ENCODE measurements at places on chromosomes 5 and 9.

DNA sequence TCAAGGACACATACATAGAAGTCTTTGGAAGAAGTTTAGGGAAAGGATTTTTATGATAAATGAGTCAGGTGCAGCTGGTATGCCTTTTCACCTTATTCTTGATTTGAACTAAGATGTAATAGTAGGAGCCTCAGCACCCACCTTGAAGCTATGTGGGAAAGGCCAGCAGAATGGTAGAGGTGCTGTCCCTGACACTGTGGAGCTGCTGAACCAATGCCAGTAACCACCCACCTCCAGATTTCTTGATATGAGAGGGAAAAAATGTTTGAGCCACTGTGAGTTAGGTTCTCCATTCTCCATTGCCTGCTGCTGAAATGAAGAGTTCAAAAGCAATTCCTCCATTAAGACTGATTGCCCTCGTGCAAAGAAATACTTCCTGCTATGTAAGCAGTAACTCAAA, 12.2 kb upstream of the HMGCR start:
- DNase-seq: no peak

DNA sequence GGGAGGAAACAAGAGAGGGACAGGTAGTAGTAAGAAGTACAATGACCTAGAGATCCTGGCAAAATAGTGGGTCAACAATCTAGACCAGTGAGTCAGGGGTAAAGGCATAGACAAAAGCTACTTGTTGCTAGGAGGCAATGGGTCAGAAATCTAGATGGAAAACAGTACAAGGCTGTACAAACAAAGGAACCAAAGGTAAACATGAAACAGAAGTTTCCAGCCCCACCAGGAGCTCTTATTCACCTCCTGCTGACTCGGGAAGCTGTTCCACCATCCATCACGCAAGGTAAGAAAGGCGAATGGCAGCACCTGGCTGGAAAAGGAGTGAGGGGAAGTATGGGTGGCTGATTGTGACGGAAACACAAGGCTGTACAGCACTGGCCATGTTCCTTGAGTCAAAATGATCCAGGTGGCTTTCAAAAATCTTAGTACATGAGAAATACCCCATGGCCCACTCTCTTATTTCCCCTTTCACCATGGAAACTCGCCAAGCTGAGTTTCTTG, 70.5 kb upstream of the RAI14 start:
- DNase-seq: peak; percentile 95

DNA sequence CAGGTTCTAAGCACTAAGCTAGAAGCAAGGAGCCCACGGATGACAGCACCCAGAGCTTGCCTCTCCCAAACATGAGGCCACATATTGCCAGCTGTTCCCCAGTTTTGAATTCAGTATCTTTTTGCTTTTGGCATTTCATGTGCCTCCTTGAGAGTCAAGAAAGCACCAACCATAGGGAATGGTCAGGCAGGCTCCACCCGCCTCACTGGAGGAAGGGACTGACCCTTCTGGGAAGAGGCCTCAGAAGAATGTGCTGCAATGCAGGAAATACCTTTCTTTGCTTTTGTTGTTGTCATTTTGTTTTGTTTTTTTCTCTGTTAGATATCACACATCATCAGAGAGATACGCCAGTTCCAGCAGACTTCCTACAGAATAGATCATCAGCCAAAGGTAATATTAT, 13.7 kb upstream of the CKMT2 start:
- no peak for DNase-seq

DNA sequence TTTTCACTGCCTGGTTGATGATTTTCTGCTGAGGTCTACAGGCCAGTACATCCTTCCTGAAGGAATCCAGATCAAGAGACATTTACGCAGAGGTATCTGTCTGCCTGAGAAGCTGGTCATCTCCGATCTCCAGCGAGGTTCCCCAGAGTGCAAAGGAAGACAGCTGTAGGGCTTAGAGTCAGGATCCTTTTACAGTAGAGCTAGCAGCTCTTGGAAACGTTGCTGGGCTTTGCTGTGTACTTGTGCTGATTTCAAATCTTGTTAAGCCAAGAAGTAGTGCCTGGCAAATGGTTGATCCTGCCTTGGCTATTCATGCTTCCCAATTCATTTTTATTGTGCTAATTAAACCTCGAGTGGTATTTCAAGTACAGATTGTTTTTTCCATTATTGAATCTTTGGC, 48.9 kb downstream of the NTRK2 start:
- no peak for DNase-seq

DNA sequence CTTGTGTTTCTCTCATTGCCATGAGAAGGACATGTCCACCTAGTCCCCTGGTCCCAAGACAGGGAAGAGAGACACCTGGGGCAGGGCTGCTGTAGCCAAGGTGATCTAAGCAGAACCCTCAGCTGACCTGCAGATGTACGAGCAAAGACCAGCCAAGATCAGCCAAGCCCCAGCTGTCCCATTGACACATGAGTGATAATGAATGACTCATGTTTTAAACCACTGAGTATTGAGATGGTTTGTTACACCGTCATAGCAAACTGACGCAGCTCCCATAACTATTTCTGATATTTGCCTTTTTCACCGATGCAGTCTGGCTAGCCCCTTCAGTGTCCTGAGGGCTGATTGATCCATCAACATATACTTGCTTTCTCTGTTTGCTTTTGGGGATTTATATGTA, 6.7 kb downstream of the OR1K1 start:
- DNase-seq: no peak

- DNase-seq: no peak
Measured at GRCh38 chr9:98365781-98366180, 110.3 kb upstream of the TBC1D2 start.

DNA sequence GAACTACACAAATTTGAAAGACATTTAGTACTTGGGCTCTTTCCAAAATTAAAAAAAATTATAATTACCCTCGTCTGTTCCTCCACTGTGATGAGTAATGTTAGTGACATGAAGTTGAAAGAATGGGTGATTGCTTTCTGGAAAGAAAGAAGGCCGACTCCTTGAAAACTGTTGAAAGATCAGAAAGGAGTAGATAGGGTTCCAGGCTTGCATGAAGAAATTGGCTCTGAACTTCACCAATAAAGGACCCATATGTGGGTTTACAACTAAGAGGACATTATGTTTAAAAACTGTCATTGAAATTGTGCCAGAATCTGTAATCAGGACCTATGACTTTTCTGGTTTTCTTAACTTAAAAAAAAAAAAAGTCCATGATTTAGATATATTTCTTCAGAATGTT, 20.7 kb upstream of the MOCS2 start:
- DNase-seq: no peak

DNA sequence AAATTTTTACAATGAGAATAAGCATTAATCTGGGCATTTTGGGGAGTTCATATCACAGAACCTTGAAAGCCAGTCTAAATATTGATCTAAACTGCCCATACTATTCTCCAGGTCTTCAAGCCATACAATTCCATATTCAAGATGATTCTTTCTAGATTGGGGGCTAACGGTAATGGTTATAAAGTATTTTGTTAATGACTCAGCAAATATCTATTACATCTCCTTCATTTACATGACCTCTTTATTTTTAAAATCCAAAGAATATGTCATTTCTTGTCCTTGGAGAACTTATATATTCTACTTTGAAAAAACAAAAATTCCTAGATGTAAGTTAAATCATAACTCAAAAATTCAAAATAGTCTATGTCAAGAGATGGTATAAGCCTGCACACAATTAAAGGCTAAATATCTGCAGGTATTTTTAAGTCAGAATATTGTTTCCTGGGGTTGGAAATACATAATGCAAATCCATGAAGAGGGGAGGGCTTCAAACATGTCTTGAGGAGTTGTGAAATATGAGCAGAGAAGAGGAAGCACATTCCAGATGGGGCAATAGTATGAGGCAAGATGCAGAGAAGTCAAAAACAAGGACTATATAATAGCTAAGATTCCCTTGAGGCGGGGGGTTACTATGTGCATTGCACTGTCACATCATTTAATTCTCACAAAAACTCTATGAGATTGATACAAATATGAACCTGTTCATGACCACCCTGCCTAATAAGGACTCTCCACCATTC, 526.4 kb downstream of the NR2F1-AS1 start:
- DNase-seq: no peak

GRCh38 chr5:152104211-152104610, 179.6 kb upstream of the GLRA1 start:
- no peak for DNase-seq

DNA sequence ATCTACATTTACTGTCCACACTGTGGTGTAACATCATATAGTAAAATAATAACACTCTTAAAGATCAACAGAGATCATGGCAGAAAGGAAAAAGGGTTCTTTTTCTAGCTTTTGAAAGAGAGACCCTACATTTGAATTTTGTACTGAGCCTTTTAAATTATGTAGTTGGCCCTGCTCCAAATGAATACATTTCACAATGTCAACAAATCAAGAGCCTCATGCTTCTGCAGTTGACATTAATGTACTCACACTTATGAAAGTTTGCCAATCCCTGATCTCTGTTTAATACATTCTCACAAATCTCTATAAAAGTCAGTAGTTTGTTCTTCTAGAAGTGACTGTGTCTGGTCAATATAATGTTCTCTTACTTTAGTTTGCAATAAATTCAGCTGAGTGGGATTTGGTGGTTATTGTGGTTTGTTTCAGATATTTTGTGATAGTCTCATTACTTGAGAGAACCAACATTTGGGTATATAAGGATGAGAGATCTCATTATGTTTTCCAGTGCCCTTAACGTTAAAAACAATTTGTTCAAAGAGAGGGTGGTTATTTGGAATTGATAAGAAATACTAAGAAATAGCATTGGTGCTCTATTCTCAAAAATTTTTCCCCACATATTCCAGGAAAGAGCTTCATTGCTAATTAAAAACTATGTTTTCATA, 277.8 kb upstream of the FTMT start:
- DNase-seq: no peak

DNA sequence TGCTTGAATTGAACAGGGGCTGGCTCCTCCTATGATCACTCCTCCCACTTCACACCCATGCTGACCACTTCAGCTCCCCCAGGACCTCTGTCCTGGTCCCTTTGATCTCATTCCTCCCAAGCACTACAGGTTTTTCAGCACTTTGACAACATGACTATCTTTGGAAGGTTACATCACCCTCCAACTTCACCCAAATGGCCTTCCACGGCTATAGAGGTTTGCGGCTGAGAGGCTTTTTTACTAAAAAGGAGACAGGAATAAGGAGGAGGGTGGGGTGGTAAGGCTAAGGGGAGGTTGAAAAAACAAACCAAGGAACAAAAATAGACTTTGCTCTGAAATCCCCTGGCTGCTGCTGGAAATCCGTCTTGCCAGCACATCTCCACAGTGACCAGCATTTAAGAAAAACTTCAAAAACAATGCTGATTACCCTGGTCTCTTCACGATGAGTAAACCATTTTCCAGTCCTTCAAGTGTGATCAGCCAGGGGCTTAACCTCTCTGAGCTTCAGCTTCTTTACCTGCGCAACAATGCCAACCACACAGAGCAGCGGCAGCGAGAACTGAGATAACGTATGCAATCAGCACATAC, 102.7 kb downstream of the DPYSL3 start:
- DNase-seq: no peak

DNA sequence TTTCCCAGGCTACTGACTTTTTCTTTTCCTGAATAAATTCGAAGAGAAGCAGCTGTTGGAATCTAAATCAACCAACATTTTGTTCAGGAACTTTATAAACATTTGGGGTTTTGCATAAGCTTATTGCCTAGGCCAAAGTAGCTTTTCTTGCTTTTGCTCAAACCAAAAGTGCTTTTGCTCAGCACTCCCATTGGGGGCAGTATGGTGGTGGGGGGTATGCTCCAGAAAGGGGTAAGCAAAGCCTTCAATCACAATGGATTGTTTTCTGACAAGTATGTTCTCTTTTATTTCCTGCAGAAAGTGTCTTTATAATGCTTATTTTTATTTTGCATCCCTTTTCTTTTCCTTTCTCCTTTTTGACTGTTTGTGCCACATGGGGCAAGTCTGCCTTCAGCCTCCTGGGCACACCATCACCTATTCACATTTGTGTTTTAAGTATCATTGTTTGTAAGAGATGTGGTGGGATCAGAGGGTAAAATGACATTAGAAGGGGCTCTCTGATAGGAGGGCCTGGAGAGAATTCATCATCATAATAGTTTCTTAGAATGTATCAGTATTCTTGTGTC, 86.0 kb downstream of the PRDM6 start:
- DNase-seq: no peak

- no peak for DNase-seq
Measured at GRCh38 chr5:37015795-37016666, 139.5 kb downstream of the NIPBL start.

- no peak for DNase-seq
Measured at GRCh38 chr5:138212828-138213160, 329 bp downstream of the CDC23 start.

DNA sequence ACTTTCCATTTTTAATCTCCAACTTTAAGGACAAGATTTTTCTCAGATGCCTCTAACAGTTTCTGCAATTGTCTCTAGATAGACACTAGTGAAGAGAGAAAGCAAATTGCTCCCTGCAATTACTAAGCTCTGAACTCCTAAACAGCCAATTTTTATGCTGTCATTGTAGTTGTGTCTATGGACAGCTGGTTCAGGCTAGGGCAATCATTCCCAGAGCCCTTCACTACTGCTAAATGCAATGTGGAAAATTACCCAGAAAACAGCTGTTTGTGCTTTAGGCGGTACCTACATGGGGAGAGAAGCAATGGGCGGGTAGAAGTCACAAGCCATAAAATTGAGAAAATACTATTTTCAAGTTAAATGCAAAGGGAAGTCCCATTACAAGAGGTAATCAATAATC, 211.6 kb downstream of the SPOCK1 start:
- no peak for DNase-seq

DNA sequence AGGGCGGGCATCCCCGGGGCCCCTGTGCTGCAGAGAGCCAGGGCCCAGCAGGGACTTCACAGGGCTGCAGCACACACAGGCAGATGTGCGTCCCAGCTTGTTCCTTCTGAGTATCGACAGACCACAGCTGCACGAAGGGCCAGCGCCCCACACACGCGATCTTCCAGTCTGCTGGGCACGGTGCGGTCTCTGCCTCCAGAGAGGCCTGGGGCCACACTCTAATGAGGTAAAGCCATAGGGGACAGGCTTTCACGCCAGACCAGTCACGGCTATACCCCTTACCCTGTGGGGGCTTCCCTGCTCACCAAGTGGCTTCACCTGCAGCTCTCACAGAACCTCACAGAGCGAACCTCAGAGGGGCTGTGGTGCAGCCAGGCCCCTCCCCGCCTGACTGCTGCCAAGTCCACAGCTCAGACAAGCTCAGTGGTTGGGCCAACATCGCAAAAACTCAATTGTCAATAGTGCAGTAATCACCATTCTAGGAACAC, 82.2 kb downstream of the SHB start:
- DNase-seq: no peak

DNA sequence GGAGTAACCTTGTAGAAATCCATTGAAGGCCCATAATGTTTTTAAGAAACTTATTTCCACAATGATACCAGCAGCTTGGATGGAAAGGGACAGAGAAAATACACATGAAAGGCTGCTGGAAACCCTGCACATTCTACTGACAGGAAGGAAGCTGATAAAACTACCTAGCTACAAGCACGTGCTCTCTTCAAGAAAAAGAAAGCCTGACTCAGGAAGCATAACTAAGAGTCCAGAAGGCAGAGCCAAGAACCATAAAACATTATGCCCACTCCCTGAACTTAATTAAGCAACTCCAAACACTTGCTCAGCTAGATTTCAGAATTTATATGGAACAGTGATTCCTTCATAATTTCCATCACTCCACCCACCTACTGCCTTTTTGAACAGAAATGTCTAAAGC, 430.8 kb downstream of the SEMA5A start:
- no peak for DNase-seq
